Mammary microvascular endothelial cell (primary cell): ENCODE measurements at places on chromosomes 13 and 19. TPM values are rescaled to one million over a fixed set of nuclear protein-coding genes. Genes with fewer than 3 reads are reported as not detected.

The RXFP2 gene
- not detected in 2 replicates for total RNA-seq

The EXOC3L2 gene
- 1.9 and 2.6 TPM in 2 replicates for total RNA-seq

The ZNF20 gene
- total RNA-seq: 1.9 and 2.1 TPM in 2 replicates

The SIGLEC12 gene
- not detected in 2 replicates for total RNA-seq

The CATSPERD gene
- not detected in 2 replicates for total RNA-seq

The LGALS4 gene
- total RNA-seq: not detected in 2 replicates

The ZFP30 gene
- total RNA-seq: 6.1 and 12.3 TPM in 2 replicates

The FCAR gene
- not detected in 2 replicates for total RNA-seq

The SHISA7 gene
- total RNA-seq: not detected in 2 replicates

The LGALS7B gene
- total RNA-seq: not detected in 2 replicates

The CEACAM7 gene
- not detected in 2 replicates for total RNA-seq

The ACP5 gene
- total RNA-seq: 0.39 and 1.2 TPM in 2 replicates

The GFY gene
- total RNA-seq: not detected in 2 replicates

The CGB2 gene
- total RNA-seq: not detected in 2 replicates

The DENND1C gene
- total RNA-seq: not detected in 2 replicates

The NBEA gene
- 1.1 and 1.2 TPM in 2 replicates for total RNA-seq

The ERFL gene
- total RNA-seq: not detected in 2 replicates

The ATP4B gene
- 0.20 TPM in 1 of 2 replicates, not detected in the other for total RNA-seq

The TRAPPC2B gene
- 21.3 and 23.6 TPM in 2 replicates for total RNA-seq

The ECSIT gene
- 54.2 and 56.5 TPM in 2 replicates for total RNA-seq

The THSD1 gene
- total RNA-seq: 31.0 and 33.9 TPM in 2 replicates

The BORA gene
- 9.3 and 10.9 TPM in 2 replicates for total RNA-seq

The ZNF221 gene
- total RNA-seq: 2.4 and 3.3 TPM in 2 replicates

The USPL1 gene
- 13.2 and 13.9 TPM in 2 replicates for total RNA-seq

The ICAM5 gene
- not detected in 2 replicates for total RNA-seq

The ZNF578 gene
- 0.49 and 2.0 TPM in 2 replicates for total RNA-seq

The ERICH6B gene
- total RNA-seq: not detected in 2 replicates

The HSD17B14 gene
- total RNA-seq: 12.5 and 13.3 TPM in 2 replicates

The ACER1 gene
- not detected in 2 replicates for total RNA-seq
